ENCODE measurements at places on chromosomes 7 and 10.
A peak's percentile ranks its signal among the peaks of the same experiment; 100 is the strongest.

DNA sequence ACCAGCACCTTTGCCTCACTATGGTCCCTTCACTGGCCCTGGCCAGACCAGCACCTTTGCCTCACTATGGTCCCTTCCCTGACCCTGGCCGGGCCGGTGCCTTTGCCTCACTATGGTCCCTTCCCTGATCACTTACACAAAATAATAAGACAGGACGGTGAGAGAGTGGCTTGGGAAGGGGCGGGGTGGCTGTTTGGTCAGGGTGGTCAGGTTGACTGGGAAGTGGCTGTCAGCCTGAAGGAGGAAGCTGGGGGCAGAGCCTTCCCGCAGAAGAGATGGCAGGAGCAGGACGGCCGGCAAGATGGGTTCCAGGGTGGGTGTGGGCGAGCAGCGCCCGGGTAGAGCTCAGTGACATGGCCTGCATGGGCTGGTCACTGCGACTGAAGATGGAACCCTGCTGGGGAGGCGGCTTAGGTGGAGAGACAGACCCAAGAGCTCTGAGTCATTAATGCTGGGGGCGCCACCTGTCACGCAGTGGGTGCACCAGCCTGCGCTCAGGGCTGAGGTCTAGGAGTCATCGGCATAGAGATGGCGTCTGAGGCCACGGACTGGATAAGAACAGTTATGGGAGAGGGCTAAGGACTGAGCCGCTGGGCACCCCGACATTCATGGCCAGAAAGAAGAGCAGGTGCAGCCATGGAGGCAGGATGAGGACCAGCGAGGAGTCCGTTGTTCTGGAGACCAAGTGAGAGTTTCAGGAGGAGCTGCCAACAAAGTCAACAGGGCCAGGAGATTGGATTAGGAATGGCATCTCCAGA lies 91.8 kb downstream of the CHST15 start:
- no peak for DNase-seq

DNA sequence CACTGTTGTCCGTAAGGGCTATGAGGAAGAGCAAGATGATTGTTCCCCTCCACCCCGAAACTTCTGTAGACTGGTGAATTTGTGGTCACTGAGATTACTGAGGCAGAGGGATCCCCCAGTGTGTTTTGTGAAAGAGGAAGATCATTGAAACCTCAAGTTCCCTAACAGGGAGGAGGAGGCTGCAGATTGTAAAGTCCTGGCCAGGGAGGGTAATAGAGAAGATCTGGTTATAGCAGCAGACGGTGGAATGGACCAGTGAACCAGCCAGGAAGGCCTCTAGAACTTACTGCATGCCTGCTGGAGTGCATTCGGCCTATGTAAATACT lies 31.1 kb downstream of the LMTK2 start:
- no peak for DNase-seq

DNA sequence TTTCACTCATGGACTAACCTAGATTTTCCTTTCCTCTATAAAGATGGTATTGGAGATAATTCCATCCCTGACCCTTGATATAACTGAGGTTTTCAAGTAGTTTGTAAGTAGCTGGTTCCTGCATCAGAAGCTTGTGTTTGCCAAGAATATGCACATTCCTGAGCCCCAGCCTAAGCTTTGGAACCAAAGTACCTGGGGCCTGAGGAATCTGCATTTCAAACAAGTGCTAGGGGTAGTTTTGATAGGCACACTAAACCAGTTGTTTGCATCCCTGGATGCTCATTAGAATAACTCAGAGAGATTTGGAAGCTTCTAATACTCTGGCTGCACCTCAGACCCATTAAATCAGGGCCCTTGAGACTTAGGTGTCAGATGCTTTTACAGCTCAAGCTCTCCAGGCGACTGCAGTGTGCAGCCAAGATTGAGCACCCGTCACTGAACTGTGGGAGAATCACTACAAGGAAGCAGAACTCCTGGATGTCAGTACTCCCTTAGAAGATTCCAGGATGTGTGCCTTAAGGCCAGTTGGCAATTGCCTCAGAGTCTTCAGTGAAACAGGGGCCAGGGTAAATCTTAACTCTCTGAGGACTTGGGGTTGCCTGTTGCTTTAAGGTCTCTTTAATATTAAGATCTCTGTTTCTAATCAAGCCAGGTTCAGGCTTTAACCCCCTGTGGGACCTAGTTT lies 565.0 kb downstream of the REEP3 start:
- DNase-seq, result no peak

GRCh38 chr10:108566316-108567107 lies 1356.8 kb downstream of the XPNPEP1 start:
- no peak for DNase-seq

DNA sequence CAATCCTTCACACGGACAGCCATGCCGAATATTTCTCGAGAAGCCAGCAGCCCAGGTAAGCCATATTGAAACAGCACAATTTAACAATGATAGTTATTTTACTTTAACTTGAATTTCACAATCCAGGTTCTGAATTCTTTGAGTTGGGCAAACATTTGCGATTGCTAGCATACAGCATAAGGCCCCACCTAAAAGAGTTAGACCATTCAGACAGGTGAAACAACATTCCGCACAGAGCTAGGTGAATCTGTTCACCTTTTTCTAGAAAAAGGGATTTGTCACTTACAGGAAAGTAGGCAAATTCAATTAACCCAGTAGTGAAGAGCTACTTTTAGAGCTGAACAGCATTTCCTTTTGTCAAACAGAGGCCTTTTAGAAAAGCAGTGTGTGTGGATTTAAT lies 45.3 kb downstream of the CREB3L2 start:
- no peak for DNase-seq

DNA sequence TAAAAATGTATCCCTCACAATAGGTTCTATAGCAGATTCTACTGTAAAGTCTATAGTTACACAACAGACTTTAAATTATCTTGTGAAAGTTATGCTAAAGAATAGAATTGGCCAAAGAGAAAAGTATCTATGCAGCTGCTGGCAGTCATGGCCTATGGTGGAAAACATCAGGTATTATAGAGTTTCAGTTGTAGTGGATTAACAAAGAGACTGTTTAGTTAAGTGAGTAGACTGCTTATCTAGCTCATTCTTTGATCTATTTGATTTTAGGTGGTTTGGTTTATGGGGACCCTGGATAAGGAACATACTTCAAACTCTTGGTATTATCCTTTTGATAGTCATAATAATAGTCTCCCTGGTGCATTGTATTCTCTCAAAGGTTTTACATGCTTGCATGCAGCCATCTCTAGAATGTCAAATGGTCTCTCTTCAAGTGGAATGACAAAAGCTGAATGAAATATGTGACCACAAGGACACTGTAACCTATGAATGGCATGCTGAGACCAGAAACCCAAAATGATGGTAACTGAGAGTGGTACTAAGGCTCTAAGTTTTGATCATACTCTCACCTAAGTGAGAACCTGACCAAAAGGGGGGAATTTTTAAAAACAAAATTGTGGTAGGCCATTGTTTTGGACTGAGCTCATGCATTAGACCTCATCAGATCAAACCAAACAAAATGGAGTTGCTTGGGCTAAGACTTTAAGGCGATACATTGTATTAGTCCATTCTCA lies 54.9 kb upstream of the NAMPT start:
- DNase-seq, result no peak

DNA sequence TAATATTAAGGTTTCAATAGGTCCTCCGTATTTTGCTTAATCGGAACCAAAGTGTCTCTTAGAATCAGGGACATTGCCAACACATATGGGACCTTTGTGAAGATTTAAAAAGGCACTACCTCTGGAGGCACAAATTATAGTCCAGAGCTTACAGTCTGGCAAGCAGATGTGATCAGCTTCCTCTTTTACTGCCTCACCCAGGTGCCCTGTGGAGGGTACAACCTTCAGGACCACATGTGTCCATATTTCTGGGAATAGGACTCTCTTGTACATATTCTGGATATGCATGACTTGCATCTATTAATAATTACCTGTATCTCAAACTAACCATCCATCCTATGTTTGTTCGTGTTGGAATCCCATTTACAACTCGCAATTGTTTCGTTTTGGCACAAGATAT lies 60.0 kb downstream of the HGF start:
- no peak for DNase-seq

- DNase-seq, result no peak
Observed at GRCh38 chr7:105765846-105766245, 110.6 kb downstream of the ATXN7L1 start.

GRCh38 chr10:122662231-122662630 lies 37.4 kb downstream of the C10orf120 start:
- no peak for DNase-seq

DNA sequence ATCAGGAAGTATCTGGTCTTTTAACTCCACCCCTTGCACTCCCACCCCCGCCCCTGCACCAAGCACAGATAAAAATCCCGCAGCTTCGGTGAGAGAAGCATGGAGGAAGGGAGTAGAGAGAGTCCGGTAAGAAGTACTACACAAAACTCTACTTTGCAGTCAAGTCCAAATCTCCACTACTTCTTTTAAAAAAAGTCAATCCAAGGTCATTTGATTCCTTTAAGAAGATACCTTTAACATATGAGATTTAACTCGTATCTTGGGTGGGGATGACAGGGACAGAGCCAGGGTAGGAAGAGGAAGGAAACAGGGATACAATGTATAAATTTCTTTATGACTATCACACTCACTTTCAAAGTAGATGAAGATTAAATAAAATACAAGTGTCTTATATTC lies 132.1 kb downstream of the NRBF2 start:
- peak; percentile 11 for DNase-seq

DNA sequence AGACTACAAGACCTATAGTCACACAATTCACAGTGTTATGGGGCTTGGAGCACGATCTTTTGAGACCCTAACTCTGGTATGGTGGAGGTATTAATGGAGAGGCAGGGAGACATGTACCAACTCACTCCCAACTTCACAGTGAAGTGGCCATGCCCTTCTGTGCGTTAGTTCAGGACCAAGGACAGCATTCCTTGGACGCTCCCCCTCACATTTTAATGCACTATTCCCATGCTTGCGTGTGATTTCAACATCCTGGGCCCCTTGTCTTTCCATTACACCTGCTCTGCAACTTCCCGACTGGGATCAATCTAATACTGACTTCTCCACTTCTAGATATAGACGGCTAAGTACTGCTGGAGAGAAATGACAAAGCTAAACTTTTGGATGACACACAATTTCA lies 72.7 kb downstream of the PLCE1 start:
- no peak for DNase-seq

GRCh38 chr10:83633547-83633946 lies 505.8 kb upstream of the GHITM start:
- no peak for DNase-seq

GRCh38 chr10:32413513-32413912 lies 32.4 kb upstream of the CCDC7 start:
- DNase-seq, result no peak

GRCh38 chr7:107920048-107920772 lies 29.2 kb downstream of the DLD start:
- no peak for DNase-seq

DNA sequence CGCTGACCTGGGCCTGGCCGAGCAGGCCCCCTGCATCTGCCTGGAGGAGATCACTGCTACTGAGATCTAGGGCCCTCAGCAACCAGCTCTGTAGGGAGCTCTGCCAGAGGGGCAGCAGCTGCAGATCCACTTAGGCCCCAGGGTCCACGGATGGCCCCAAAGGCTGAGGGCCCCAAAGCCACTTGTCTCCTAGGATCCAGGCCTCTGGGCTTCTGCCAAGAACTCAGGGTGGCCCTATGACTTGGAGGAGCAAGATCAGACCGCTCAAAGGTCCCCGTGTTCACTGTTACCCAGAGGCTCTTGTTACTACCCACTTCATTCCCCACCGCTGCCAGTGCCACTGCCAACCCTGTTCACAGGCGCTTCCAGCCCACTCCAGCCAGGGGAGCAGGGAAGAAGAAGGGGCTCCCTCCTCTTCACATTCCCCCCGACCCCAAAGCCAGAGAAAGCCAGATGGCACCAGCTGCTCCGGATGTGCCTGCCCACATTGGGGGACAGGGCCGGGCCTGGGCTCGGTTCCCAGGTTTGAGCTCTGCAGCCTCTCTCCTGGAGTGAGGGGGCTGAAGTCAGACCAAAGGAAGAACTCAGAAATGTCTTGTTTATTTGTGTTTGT lies 7.6 kb downstream of the LZTS2 start:
- DNase-seq, result no peak

DNA sequence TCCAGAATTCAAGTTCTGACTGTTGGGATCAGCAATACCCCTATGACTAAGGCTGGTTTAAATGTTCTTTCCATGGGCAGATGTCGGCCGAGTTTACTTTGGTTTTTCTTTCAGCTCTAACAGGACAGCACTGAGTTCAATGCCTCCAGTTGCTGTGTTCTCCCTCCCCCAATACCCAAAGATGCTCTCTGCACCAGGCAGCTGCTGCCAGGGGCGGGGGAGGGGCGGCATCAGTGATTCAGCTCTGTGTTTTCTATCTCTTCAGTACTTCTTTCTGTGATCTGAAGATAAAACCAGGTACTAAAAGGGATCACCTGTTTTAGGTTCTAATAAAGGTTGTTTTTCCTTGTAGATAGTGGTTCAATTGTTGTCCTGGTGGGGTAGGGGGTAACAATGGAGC lies 576.7 kb upstream of the POT1 start:
- DNase-seq, result no peak

DNA sequence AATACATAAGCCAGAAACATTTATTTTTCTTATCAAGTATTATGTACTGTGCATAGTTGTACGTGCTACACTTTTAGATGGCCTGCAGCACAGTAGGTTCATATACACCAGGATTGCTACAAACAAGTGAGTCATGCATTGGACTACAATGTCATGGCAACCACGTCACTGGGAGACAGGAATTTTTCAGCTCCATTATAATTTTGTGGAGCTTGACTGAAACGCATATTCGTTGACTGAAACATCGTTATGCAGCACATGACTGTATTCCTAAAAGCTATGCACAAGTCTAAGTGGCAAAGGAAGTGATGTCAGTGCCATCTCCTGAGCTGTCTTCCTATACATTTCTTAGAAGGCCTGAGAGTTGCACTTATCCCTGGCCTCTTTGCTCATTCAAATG lies 871.8 kb downstream of the IPMK start:
- no peak for DNase-seq

GRCh38 chr7:85103962-85104361 lies 82.9 kb downstream of the SEMA3D start:
- DNase-seq, result no peak

DNA sequence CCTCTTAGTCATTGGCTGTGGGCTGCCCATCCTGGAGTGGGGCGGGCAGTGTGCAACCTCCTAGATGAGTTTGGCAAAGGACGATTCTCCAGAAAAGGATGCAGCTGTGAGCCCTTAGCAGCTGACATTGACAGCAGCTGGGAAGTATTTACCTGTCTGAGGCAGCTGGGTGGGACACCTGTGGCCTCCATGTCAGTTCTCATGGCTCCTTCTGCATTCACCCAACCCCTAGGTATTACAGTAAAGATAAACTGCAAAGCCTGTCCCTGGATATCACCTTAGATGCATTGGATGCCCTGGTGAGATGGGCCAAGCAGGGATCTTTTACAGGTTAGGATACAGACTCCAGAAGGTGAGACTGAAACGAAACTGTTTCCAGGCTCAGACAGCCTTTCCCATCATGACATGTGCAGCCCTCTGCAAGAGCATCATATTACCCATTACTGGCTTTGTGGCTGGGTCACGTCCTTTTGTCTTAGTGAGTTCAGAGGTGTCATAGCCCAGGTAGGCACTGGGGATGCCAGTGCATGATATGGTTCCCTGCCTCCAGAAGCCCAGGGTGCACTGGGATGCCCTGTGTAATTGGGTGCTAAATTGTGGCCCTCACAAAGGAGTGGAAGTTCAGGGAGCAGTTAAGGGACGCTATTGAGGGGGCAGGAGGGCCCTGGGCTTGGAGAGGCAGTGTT lies 28.9 kb downstream of the MINDY4 start:
- no peak for DNase-seq

Data from NCI-H748 treated with DMSO at 0.1 percent for 48 hours (cell line).